Upper lobe of left lung (tissue), 6 donors: ENCODE measurements at places on chromosomes 3 and 15.

- peak; percentile 69 for DNase-seq
These were observed 57.8 kb upstream of the HRH1 start for GRCh38 chr3:11096266-11097139.

DNA sequence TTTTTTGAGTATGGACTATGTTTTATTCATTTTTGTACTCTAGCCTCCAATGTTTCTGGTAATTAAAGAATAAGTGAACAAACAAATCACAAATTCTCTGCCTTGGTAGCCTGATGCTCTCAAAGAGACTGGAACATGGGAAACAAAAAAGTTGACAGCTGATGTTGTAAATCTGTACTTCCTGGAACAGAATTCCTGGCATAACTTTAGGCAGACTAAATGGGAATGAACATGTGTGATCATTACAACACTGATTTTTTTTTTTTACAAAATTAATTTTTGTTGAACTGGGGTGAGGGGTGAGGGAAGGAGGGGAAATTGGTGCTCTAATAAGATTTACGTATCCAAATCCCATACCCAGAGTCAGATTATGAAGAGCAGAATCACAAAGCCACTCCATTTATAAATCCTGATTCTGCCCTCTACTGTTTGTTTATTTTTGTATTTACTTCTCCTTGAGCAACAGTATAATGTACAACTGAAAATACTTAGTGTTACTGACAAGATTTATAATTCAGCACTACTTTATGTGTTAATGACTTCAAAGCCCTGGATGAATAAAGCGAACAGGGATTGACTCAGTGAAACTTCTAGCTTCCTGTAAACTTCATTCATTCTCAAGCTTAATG is 165.0 kb downstream of the FRMD5 start:
- DNase-seq = no peak

DNA sequence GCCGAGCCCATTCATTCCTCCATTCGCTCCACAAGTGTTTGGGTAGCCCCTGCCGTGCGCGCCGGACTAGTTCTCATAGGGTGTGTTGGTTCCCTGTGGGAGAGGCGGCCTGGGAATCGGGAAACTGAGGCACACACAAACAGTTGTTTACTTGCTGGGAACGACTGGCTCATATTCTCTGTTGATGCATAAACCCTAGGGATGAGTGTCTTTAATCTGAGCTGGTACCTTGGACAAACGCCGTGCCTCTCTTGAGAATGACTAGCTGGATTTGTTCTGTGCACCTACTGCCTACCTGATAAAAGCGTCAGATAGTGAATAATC is 737 bp downstream of the DNAJA4 start:
- DNase-seq = no peak

GRCh38 chr3:9088441-9089353 is 125.4 kb upstream of the RAD18 start:
- DNase-seq = no peak

- peak; percentile 23 for DNase-seq
These were observed 43.5 kb upstream of the ETV5 start for GRCh38 chr3:186152361-186152798.

GRCh38 chr3:106206146-106206545 is 337.3 kb upstream of the CBLB start:
- no peak for DNase-seq

GRCh38 chr15:66164788-66165187 is 88.8 kb downstream of the MEGF11 start:
- DNase-seq = no peak

GRCh38 chr3:197331131-197331530 is 32.7 kb upstream of the DLG1 start:
- no peak for DNase-seq

GRCh38 chr15:92011611-92012367 is 158.3 kb downstream of the SLCO3A1 start:
- DNase-seq = no peak

GRCh38 chr15:56754772-56755370 is 21.6 kb upstream of the ZNF280D start:
- no peak for DNase-seq

DNA sequence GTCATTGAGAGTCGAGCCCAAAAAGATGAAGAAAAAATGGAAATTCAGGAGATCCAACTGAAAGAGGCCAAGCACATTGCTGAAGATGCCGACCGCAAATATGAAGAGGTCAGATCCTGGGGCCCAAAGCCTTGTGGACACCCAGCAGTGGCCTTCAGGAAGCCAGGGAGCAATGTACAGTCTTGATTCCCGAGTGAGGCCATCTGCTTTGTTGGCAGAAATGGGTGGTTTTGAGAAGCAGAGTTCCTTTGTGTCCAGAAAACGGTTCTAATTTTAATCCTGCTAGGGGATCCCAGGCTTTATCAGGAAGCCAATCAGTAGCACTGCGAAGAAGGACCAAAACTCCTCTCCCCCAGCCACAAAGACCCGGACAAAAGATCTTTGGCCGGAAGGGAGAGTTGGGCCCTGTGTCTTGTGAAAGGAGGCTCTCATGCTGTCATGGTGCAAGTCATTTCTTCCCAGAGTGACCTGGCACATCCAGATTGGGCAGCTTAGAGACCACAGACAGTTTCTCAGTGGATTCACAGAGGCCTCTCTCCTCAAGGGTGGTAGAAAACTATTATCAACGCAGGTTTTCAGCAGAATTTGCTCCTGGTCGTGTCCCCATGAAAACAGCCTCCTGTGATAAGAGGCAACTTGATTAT is 17.1 kb downstream of the TPM1 start:
- DNase-seq = no peak

- DNase-seq = no peak
These were observed 22.6 kb downstream of the TGM5 start for GRCh38 chr15:43244092-43244491.

GRCh38 chr15:58038426-58039078 is 27.0 kb downstream of the ALDH1A2 start:
- DNase-seq = no peak

- peak; percentile 40 for DNase-seq
These were observed 33.9 kb downstream of the GRK7 start for GRCh38 chr3:141796889-141797781.

- DNase-seq = no peak
These were observed 35.0 kb downstream of the DRD3 start for GRCh38 chr3:114143817-114144216.

DNA sequence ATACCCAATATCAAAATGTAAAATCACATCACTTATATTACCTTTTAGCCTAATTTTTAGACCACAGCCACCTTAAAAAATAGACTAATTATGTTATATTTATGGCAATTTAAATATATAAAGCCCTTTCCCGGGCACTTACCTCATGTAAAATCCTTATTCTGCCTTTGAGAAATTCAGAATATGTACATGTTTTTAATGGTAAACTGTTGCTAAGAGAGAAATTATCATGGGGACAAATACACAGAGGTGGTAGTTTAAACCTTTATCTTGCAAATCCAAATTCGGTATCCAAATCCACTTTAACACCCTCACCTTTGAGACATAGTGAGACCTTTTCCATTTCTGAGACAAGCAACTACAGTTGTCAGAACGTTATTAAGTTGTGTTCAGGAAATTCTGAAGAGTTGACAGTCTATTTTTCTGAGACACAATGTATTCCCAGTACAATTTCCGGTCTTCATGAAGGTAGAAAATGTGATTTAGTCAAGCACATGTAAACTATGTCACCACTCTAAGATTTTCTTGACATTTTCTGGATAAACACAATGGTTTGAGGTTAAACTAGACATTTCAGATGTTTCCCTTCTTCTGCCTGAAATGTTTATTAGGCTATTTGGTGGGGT is 10.6 kb upstream of the VGLL3 start:
- DNase-seq = no peak

GRCh38 chr15:90691982-90692773 is 25.0 kb upstream of the BLM start:
- no peak for DNase-seq

DNA sequence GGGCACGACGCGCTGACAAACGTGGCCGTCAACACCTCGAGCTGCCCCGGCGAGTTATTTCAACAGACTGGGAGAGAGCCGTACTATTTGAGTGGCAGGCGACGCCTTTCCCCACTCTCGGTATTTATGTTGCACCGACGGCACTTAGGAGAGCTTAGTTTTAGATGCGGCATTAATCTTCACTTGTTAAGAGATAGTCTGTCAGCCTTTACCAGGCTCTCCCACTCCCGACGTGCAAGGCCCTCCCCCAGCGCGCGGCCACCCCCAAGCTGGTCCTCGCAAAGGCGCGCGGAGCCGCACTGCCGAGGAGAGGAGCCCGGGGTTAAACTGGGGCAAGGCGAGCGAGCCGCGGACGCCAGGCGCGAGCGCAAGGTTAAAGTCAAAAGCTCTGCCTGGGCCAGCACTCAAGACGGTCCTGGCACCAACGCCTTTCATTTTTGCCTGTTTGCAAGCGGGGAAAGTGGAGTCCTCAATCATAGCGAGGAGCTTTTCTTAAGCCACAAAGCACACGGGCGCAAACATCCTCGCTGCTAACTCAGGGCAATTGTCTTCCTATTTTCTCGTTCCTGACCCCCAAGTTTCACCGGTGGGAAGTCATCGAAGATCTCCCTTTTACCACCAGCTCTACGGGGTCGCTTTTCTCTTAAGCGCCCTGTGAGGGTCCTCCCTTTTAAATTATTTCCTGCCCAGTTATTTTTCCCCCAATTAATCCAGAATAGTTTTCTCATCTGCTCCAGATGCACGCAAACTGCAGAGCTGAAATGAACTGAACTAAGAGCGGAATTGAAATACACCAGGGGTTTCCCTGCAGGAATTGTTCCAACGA is 86.6 kb downstream of the NR2F2 start:
- DNase-seq = peak; percentile 84

DNA sequence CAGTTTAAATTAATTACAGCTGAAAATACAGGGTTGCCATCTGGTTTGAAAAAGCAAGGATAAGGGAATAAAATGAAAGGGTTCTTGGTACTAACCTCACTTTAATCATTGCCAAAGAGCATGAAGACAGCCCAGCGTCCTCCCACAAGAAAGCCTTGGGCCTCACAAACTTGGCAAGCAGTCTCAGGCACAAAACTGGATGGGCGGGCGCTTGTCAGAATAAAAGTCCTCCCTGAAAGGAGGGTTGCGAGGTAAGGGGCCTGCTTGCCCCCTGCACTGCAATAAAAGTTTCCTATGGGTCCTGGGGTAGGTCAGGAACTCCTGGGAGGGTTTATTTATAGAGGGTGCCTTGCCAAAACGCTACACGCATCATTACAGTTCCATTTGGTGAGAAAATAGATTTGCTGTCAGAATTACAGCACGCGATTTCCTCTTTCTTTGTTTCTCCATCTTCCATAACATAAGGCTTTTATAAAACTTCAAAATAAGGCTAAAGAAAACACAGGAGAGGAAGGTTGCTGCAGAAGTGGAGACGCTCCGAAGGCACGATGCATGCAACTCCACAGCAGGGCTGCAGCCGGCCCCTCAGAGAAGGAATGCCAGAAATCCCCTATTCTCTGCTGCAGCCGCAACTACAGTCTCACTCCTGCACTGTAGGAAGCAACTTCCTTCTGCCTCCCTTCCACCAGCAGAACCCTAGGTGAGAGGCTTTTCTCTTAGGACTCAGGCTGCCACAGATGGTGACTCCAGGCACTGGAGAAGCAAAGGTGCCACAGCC is 61.3 kb downstream of the VGLL4 start:
- DNase-seq = peak; percentile 50

- DNase-seq = no peak
These were observed 281.6 kb downstream of the CNTN6 start for GRCh38 chr3:1374471-1374870.

- DNase-seq = no peak
These were observed 82.8 kb downstream of the PCSK6 start for GRCh38 chr15:101406526-101407195.

DNA sequence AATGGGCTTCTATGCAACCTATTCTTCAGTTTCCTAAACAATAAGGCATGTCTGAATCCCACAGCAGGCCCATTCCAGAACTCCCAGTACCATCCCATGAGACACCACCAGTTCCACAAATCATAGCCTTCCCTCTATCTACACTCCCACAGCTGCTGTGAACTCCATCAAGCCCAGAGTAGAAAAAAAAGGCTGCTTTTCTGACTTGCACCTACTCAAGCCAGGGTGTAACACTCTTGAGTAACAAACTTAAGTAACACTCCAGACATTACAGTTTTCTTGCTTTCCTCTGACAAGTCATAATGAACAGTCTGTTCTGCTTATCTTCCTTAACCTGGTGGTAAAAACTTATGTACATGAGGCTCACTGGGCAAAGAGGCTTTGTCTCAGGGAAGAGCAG is 283.1 kb downstream of the NFKBIZ start:
- DNase-seq = no peak

GRCh38 chr3:177742273-177742672 is 545.0 kb upstream of the TBL1XR1 start:
- DNase-seq = no peak

DNA sequence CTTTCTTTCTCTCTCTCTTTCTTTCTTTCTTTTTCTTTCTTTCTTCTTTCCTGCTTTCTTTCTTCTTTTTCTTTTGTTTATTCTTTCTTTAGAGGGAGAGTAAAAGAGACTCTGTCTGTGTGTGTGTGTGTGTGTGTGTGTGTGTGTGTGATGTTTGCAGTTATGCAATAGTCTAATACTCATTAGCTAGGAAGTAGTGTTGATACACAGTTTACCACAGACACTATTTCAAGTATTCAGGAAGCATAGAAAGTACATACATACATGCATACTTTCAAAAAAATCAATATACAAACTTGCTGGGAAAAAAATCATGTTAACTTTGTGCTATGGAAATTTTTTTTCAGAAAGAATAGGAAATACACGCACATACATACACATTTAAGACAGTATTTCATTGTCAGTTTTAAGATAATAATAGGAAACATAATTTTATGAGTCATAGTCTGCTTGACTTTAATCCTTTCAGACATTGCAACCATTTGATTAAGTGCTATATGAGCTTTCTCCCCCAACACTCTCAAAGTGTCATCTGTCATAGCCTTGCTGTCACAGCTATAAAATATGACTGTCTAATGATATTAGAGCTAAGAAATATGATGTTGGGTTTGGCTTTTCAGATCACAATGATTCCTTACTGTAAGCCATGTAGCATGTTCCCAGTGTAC is 74.9 kb upstream of the EPHA3 start:
- no peak for DNase-seq

GRCh38 chr15:68415501-68416157 is 16.3 kb downstream of the ITGA11 start:
- DNase-seq = no peak

DNA sequence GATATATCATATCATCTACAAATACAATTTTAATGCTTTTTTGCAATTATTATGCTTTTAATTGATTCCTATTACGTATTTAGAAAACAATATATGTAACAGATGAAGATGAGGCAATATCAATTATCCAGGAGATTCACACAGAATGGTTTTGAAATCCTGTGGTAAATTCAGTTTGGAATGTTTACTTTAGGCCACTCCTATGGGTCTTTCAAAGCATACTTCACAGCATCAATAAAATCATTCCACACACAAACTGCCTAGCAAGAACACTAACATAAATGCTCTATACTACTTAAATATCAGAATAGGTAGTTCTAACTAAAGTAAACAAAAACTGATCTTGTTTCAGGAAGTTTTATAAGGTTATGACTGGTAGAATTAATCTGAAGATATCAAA is 90.5 kb downstream of the FAM227B start:
- DNase-seq = no peak
